Colonic mucosa (tissue), 4 donors: ENCODE measurements at places on chromosomes 3 and 15.

- no peak for DNase-seq
Measured at GRCh38 chr3:197202694-197203093, 95.7 kb downstream of the DLG1 start.

DNA sequence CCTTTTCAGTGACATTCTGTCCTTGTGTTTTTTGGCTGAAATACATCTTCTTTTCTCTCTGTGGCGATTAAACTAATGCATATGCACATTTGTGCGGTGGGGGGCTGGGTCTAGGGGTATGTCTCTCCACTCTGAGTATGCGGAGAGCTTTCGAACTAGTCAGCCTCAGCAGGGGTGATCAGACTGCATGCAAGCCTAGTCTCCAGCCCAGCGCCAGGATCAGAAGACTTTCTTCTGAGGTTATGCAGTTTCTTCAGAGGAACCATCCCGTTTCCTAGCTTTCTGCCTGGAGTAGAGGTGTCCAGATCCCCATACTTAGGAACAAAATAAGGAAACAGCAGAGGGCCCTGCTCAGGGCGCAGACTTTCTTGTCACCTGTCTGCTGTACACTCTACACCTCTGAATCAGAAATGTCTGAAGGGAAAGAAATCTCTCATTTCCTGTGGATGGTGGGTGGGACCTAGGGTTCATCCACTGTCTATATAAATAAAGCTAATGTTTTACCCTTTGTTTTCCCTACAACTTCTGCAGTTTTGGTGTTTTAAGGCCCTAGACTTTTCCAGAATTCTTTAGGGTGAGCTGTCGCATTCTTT, 230.4 kb downstream of the ABHD5 start:
- no peak for DNase-seq

DNA sequence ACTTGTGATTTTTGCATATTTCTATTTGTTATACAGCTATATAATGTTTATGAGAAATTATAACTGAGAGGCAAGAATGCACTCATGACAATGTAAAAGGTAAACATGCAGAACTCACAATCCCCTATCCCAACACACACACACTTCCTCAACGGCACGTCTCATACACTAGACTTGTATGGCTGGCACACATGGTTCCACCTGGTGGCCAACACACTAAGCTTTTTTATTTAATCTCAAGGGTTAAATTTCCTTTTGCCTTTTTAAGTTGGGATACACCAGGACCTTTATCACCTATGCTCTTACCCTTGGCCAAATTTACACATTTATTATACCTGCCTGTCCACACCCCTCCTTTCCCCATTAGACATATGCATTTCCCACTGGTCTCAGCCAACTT, 88.6 kb upstream of the PSMD6 start:
- no peak for DNase-seq

DNA sequence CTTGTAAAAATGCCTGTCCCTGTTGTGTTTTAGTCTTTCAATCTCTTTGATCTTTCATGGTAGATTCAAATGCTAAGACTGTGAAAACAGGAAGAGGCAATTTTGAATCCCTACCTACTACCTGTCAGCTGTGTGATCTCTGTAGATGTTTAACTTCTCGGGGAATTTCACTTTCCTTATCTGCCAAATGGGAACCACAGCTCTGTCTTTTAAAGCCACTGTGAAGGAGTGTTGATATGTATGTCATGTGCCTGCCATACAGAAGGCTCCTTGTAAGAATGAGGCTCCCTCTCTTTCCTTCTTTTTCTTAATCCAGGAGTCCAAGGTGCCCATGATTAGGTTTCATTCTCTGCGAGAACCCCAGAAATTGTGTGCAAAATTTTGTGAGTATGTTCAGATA, 139.6 kb upstream of the ADAMTS9 start:
- no peak for DNase-seq

GRCh38 chr3:143118630-143119008, 952 bp upstream of the CHST2 start:
- no peak for DNase-seq

DNA sequence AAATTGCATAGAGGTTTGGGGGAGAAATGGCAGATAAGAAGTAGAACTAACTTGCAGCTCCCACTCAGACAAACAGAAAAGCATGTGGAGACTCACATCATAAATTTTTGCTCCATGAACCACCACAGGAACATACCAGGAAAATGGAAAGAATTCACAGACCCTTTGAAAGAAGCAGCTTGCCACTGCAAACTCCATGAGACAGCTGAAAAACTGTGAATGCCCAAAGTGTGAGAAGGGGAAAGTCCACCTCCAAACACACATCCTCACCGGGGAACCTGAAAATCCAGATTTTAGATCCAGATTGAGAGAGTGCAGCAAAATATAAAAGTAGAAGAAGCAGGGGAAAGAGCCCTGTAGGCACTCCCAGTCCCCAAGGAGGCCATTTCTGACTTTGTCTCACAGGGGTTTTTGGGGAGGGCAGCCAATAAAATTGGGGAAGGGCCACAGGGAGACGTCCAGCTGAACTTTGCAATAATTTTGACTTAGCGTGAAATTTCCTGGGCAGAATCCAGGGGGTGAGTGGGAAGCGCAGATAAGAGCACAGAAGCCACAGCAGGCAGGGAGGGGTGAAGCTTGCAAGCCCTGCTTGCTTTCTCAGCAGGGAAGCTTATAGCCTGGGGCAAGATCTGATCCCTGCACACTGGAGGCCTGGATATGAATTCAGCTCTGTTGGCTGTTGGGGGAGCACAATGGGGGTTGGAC, 183.4 kb upstream of the UBE2E2 start:
- no peak for DNase-seq

DNA sequence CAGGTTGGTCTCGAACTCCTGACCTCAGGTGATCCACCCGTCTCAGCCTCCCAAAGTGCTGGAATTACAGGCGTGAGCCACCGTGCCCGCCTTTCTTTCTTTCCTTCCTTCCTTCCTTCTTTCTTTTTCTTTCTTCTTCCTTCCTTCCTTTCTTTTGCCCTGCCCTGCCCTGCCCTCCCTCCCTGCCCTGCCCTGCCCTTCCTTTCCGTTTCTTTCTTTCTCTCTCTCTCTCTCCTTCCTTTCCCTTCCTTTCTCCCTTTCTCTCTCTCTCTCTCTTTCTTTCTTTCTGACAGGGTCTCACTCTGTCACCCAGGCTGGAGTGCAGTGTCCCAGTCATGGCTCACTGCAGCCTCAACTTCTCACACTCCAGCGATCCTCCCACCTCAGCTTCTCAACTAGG, 74.6 kb downstream of the UMPS start:
- no peak for DNase-seq

- no peak for DNase-seq
Measured at GRCh38 chr15:63915873-63916771, 82.4 kb upstream of the HERC1 start.

DNA sequence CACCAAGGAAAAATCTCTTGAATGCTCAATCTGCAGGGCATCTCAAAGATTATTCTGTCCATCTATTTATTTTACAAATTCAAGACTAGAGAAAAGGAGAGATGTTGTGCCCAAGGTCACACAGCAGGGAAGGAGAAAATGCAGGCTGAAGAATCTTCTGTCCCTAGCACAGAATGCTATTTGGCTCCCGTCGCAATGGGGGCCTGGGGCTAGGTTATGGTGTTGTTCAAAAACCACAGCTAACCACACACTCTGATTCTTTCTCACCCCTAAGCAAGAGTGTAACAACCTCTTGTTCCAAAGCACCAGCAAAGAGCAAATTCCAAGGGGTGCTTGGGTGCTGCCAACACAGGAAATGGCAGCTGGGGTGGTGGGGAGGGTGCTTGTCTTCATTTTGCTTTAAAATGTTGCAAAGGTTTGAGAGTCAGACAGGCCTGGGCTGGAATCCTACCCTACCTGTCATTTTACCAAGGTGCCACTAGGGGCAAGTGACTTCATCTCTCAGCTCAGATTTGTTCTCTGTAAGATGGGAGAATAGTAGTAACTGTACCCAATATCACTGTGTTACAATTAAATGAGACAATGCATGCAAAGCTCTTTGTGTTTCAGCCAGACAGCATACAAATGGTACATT, 112.5 kb downstream of the ADAMTS9 start:
- no peak for DNase-seq

DNA sequence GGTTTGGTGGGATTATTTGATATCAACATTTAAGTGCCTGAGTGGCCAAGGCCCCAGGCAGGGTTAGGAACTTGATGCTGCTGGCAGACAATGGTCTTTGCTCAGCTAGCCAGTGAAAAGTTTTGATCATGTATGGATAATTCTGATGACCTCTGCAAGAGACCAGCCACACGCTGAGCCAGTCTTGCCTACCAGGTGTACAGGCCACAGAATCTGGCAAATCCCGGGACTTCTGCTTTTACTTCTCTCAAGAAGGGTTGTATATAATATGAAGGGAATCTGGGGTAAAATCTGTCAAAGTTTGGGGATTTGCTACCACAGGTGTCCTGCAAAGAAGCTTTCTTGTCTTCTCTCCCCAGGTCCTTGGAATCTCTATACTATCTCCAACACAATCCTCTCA, 331.4 kb upstream of the GOLIM4 start:
- no peak for DNase-seq

DNA sequence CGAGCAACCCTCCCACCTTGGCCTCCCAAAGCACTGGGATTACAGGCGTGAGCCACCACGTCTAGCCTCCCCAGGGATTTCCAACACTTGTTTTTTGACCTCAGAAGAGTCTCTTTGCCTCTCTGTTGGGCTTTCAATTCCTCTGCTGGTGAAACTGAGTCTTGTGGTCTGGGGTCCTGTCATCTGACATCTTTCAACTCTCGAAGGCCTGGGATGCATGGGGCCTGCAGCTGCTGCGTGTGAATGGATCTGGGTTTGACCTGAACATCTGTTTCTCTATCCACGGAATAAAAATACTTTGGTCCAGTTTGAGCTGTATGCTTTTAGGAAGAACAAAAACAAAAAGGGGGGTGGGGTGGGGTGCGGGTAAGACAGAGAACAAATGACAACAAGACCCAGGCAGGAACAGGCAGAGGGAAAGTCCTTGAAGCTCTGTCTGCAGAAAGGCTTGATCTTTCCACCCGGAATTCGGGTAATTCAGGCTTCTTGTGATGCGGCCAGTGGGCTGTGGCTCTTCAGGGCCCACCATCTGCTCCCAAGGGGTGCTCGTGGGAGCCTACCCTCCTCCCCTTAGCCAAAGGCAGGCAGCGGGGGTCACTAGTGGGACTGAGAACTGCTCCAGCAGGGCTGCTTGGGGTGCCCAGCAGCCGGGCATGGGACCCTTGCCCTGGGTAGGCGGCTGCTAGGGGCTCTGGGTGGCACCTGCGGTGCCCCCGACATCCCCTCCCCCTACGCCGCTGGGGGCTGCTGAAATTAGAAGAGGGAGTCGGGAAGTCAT, 71.5 kb downstream of the SLC12A8 start:
- no peak for DNase-seq

GRCh38 chr3:37687966-37688365, 173.7 kb upstream of the CTDSPL start:
- no peak for DNase-seq

GRCh38 chr3:135992072-135992471, 26.5 kb downstream of the PPP2R3A start:
- no peak for DNase-seq

DNA sequence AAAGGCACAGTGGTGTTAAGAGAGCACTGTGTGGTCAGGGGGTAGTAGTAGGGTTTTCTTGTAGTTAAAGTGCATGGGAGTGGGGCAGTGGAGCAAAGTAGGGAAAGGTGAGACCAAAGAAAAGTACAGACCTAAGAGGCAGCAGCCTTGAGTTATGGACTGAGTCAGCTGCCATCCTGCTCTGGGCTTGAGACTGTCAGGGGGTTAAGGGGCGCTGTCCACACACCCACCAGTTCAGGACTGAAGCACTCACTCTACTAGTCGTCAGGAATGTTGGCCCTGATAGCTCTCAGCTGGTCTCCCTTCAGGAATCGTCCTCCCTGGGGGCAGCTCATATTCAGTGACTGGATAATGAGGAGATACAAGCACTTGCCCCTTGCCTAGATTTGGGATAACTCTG, 7.9 kb downstream of the CCR4 start:
- DNase-seq, result no peak

- DNase-seq, result no peak
Measured at GRCh38 chr3:129235344-129235917, 14.0 kb upstream of the COPG1 start.
